ENCODE measurements at places on chromosomes 2 and 18.

DNA sequence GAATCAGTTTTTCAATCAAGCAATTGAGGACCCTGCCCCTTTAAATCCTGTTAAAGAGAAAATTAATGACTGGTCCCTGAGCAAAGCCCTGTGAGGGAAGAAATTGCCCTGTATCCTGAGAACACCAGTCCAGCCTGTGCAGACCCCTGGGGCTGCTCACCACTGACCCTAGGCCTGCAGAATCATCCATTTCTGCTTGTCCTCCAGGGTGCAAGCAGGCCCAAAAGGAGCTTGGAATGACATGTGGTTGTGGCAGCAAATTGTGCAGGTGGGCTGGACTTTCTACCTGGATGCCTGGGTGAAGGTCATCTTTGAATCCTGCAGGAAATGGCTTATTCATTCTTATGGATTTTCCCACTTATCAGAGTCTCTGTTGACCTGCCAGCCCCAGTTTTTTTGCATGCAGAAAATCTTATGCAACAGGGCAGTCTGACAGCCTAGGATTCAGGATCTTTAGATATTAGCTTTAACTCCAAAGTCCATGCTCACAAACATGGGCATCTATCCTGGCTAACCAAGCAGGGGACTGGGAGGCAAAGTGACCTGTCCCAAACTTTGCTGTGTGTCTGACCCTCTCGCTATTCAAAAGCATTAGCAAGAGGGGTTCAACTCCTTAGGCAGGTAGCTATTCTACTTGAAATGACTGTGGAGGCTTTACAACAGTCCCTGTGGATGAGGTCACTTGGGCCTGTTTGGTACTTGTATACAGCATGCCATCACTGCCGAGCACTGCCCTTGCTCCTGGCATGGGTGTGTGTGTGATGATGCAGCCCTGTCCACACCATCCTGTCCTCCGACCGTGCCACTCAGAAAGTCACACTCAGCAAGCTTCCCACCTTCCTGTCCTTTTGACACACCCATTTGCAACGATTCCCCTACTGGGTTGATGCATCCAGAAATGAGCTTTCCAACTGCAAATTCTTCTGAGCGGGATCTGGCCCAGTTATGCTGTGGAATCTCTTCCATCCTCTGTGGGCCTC is 85.3 kb downstream of the CAPN13 start:
- DNase-seq, result no peak

- DNase-seq, result no peak
Observed at GRCh38 chr2:180334514-180334913, 327.4 kb upstream of the CWC22 start.

DNA sequence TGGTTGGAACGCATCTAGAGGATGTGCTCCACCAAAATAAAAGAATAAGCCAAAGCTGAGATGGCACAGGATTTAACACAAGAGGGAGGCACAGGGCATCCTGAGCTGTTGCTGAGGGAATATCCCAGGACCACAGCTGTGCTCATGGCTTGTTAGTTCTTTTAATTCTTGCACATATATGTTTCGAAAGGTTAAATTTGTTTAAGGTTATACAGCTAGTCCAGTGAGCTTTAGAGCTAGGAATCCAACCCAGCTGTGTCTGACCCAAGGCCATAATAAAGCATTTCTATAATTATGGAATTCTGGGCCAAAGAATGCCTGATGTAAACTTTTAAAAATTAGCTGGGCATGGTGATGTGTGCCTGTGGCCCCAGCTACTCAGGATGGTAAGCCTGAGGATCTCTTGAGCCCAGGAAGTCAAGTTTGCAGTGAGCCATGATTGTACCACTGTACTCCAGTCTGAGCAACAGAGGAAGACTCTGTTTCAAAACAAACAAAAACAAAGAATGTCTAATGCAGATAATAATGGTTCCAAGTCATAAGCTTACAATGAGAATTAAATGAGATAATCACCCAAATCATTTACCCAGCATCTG is 66.4 kb upstream of the CCBE1 start:
- DNase-seq, result no peak

DNA sequence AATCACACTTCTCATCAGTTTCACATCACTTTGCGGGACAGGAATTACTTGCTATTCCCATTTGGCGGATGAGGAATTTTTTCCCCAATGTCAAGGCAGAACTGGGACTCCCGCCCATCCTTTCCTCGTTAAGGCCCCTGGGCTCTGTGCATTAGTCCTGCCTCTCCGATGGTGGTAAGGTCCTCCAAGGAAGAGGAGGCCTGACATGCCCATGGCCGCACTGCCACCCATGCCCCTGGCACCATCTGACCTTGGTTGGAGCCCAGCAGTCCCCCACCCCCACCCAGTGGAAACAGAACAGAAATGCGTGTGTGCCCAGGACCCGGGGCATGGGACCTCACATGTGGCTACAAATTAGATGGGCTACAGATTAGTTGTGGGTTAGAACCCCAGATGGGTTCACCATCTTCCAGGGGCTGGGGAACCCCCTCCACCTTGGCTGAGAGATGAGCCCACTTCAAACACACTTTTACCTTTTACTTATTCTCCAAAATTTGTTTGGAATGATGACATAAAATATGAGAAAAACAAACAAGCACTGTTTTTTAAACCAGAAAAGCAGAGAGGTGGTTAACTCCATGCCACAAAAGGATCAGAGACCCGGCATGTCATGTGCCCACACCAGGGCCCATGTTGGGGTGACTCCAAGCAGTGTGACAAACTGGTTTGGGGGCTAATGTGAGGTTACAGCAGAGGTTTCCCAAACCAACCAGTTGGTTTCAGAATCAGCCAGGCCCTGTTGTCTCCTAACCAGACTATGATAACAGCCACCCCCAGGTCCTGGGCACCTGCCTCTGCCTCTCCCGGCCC is 11.0 kb upstream of the DUSP2 start:
- DNase-seq, result peak; percentile 14

- DNase-seq, result no peak
Observed at GRCh38 chr18:77711096-77711495, 461.4 kb downstream of the GALR1 start.

- no peak for DNase-seq
Observed at GRCh38 chr2:215262303-215262702, 49.6 kb upstream of the ATIC start.

DNA sequence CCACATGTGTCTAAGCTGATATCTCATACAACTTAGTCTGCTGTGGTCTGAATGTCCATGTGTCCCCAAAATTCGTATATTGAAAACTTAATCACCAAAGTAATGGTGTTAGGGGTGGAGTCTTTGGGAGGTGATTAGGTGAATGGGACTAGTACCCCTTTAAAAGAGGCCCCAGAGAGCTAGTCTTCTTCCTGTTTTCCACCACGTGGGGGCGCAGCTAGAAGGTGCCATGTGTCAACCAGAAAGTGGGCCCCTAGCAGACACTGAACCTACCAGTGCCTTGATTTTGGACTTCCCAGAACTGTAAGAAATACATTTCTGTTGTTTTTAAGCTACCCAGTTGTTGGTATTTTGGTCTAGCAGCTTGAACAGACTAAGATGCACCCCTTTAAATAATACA is 86.6 kb downstream of the ASB1 start:
- no peak for DNase-seq

- no peak for DNase-seq
Observed at GRCh38 chr2:229689307-229689839, 25.0 kb downstream of the DNER start.

- DNase-seq, result no peak
Observed at GRCh38 chr2:173150963-173151362, 75.3 kb downstream of the MAP3K20 start.

DNA sequence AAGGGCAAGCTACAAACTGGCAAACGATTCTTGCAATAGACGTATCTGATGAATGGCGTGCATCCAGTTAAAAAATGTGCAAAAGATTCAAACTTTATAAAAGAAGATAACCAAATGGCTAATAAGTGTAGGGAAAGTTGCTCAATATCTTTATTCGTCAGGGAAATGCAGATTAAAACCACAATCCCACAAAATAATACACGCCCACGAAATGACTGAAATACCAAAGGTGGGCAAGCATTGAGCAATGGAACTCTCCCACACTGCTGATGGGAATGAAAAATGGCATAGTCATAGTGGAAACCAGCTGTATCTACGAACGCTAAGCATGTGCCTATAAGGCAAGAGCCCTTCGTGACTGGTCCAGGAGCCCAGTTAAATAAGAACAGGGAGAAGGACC is 168.6 kb upstream of the SIX2 start:
- DNase-seq, result no peak

- no peak for DNase-seq
Observed at GRCh38 chr2:31529256-31529655, 51.5 kb downstream of the SRD5A2 start.

DNA sequence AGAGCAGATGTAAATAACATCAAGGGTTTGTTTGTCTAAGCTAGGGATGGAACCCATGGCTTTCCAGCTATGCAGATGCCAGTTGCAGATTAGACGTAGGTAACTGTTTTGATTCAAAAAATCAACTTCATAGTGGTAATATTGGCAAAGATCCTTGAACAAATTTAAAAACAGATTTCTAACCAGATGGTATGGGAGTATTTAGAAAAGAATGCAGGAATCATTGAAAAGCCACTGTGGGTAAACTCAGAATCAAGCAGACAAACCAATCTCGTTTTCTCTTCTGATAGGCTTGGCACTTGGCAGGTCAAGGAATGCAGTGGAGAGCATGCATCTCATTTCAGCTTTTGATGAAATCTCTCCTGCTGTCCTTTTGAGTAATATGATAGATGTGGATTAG is 377.5 kb downstream of the CLIP4 start:
- no peak for DNase-seq

DNA sequence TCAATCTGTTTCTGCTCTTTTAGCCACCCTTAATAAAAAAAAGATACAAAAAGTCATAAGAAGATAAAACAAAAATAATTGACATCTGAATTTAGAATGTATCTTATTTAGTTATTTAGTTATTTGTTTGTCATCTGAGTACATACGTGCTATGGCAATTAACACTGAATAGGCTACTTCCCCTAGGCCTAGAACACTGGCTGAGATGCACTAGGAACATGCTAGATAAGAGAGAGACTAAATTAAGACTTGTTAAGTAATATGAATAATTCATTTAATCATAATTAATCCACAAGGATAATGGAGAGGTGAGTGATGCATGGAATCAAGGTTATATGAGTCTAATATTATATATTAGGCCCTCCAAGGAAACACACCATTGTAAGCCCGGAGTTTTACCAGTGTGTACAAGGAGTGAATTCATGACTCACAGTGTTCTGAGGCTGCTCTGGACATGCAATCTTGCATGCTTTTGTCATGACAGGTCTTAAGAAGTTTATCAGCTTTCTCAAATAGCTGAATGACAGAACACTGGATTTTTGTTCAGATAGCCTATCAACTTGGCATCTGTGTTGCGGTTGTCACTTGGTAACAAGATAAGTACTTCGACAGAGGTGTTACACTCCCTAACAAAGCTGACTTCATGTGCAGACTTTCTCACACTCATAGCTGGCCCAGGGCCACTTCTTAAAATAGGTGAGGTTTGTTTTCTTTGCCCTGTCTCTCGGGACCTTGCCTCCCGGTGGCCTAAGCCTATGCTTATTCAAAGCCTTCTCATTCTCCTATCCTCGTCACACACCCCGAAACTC is 5.0 kb upstream of the SERPINB2 start:
- DNase-seq, result no peak

GRCh38 chr18:8362863-8363262 is 246.4 kb upstream of the RAB12 start:
- DNase-seq, result no peak

DNA sequence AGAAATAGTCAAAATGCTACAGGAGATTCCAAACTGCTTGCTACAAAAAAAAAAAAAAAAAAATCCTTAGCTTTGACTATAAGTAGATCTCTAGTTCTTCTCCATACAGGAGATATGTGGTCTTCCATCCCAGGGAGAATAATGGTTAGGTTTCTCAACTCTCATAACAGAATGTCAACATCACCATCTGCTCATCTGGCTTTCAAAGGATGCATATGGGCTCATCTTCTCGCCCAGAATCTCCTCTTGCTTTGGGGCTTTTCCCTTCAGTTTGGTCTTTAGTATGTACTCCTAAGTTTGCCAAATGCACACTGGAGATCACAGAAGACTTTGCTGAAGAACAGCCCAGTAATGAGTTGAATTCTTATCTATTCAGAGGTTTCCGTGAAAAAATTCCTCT is 240.7 kb downstream of the NRXN1 start:
- no peak for DNase-seq

DNA sequence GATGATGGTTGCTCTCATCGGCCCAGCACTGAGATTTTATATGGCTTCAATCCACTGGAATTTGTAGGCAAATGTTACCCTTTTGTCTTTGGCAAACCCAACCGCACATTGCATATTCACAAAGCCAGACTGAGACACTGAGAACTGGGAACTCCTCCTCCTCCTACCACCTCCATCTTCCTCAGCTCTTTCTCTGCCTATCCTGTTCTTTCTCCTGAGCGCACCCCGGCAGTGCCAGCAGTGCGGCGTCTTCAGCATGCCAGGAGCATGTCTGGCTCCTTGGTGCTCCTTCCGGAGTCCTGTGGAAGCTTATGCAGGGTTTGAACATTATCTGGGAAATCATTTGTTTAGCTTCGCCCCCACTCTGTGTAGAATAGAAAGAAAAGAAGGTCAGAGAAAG is 50.8 kb downstream of the TRIB2 start:
- no peak for DNase-seq

DNA sequence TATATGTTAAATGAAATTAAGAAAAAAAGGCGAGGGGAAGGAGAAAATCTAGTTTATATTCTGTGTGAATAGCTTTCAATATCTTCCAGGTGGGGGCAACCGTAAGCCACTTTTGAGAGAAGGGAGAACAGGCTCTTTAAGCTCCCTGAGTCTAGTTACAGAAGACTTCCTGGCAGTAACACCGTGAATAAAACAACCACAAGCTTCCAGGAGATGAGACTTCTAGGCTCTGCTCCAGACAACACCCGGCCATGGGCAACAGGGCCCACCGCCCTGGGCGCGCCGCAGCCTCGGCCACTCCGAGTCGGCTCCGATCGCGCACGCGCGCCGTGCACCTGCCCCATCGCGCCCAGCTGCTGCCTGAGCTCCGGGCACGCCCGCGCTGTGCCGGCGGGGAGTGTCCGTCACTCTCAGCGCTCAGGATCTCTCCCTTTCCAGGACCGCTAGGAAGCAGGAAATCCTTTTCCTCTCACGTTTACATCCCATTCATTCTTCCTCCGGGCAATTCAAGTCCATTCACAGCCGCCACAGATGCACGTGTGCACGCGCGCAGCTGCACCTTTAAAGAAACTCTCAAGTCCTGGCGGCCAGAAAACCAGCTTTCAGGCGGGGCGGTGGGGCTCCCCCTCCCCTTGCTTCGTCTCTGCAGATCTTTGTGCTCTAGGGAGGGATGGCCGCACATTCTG is 19.4 kb upstream of the PAX3 start:
- no peak for DNase-seq

- no peak for DNase-seq
Observed at GRCh38 chr2:207513551-207514257, 16.1 kb upstream of the CREB1 start.

DNA sequence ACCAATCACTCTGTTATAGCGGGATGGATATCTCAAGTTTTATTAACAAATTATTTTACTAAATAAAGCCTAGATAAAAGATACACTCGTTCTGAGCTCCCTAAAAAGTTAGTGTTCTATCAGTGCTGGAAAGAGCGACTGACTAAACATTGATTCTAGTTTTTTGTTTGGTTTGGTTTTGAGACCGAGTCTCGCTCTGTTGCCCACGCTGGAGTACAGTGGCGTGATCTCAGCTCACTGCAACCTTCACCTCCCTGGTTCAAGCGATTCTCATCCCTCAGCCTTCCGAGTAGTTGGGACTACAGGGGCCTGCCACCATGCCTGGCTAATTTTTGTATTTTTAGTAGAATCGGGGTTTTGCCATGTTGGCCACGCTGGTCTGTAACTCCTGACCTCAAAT is 73.8 kb upstream of the CDCA7 start:
- DNase-seq, result no peak

GRCh38 chr2:111620281-111620680 is 263.7 kb downstream of the ANAPC1 start:
- DNase-seq, result no peak
